ENCODE measurements at places on chromosomes 16 and 17.

DNA sequence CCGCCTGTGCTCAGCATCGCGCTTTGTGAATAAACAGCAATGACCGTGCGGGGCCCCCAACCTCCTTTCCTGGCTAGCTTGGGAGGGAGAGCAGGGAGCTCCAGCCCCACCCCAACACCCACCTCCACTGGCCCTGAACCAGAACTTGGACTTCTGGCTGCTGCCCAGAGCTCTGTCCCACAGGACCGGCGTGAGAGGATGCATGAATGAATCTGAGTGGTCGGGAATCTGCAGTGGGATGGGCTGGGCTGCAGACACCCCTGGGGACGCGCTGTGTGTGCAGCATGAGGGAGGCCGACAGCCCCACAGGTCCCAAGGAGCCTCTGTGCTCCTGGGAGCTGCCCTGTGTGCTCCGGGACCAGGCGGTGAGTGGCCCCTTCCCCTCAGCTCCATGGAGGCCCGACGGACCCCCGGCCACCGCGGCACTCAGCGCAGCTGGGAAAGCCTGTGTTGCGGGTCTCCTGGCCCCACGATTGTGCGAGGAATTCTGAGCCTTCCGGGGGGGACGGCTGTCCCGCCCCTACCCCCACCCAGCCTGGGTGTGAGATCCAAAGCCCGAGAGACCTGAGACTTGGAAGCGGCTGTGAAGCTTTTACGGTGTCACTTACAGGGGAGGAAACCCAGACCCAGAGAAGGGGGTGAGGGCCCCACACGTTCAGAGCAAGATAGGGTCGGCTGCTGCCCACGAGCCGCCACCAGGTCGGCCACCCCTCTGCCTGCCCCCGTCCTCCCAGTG is 5.4 kb downstream of the PIEZO1 start:
- peak overlapping the region; percentile 77 for H3K27ac ChIP-seq
- DNase-seq: no peak
- no peak overlapping the region for H3K4me3 ChIP-seq
- no peaks in the 10 kb centered on the region for H3K27me3 ChIP-seq

- H3K27ac ChIP-seq: no peak overlapping the region
- H3K4me3 ChIP-seq: no peak overlapping the region
- peaks cover 30% of the 10 kb centered on the region for H3K36me3 ChIP-seq
- no peak for DNase-seq
These were observed 28.9 kb downstream of the CMIP start for GRCh38 chr16:81473558-81473957.

DNA sequence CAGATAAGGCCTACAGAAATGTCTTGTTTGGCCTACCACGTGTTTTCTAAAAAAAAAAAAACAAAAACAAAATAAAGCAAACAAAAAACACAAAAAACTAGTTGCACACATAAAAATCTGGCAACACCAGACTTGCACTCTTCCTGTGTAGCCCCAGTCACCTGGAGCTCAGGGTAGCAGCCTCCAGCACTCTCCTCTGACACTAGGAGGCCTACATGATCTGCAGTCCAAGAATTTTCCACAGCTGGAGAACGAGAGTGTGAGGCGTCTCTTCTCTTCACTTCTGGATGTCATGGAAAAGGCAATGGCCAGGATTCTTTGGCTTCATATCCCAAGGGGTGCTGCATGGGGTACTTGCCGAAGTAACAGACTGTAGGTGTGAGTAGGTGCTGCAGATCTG is 310.2 kb upstream of the SALL1 start:
- H3K27me3 ChIP-seq: no peaks in the 10 kb centered on the region
- H3K36me3 ChIP-seq: no peaks in the 10 kb centered on the region
- H3K4me3 ChIP-seq: no peak overlapping the region
- H3K4me1 ChIP-seq: no peaks in the 10 kb centered on the region
- DNase-seq: no peak

- no peaks in the 10 kb centered on the region for H3K27me3 ChIP-seq
- peaks cover under 1% of the 10 kb centered on the region for H3K36me3 ChIP-seq
These were observed 448 bp downstream of the STAT5B start for GRCh38 chr17:42275527-42276358.

DNA sequence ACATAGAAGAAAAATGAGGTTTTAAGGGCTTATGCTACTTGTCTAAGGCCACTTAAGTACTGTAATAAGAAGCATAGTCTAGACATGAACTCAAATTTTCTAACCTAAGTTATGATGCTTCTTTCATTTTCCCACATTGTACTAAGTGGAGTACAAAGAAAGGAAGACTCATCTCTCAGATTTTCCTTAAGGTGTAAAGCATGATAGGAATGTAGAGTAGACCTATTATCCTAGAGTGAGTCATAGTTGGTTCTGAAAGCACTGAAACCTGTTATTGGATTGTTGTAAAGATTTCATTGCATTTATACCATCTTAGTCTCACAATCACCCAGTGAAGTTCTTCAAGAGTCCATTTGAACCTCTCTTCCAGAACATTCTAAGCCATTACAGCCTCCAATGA is 343.8 kb downstream of the TOX3 start:
- no peak for DNase-seq
- H3K36me3 ChIP-seq: no peaks in the 10 kb centered on the region
- no peak overlapping the region for H3K27ac ChIP-seq
- no peaks in the 10 kb centered on the region for H3K27me3 ChIP-seq

Measured in stimulated activated naive B cell treated with anti-CD40 and anti-IgM and Interleukin-4, amounts not matched to agents 10 μg/mL and 1 μg/mL and 100 μg/mL, for 72 hours (primary cell).